Cardiac septum (tissue), 1 donor: ENCODE measurements at places on chromosomes 6 and 20.

GRCh38 chr6:20412682-20413073, 11.0 kb downstream of the E2F3 start:
- DNase-seq, result no peak

GRCh38 chr6:56827908-56828649, 126.8 kb upstream of the BEND6 start:
- DNase-seq, result no peak

GRCh38 chr20:33839591-33839990, 28.4 kb downstream of the CHMP4B start:
- DNase-seq, result no peak

GRCh38 chr6:2197984-2198383, 47.4 kb downstream of the GMDS start:
- no peak for DNase-seq

DNA sequence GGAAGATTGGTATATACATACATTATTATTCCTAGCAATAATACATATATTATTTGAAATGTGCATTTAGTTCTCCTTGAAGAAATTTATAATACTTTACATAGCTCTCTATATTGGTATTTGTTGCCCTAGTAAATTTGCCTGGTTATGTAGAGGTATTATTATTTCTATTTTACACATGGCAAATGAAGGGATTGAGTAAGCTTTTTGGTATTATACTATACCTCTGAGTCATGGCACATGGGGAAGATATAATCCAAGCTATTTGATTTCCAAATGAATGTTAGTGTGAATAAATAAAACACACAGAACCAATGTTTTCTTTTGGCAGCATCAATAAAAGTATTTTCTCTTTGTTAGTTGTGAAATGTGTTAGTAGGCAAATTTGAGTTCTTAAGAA, 409.6 kb upstream of the SLC35B3 start:
- no peak for DNase-seq

GRCh38 chr6:49336514-49337131, 126.4 kb downstream of the MMUT start:
- no peak for DNase-seq

- DNase-seq, result no peak
These were observed 10.1 kb upstream of the BTBD3 start for GRCh38 chr20:11907621-11908020.

GRCh38 chr6:149995971-149996370, 29.4 kb downstream of the RAET1L start:
- DNase-seq, result no peak
